ENCODE measurements at places on chromosomes 2 and 18.
A peak's percentile ranks its signal among the peaks of the same experiment; 100 is the strongest.

GRCh38 chr2:182541268-182541667, 114.4 kb upstream of the PDE1A start:
- DNase-seq = no peak

GRCh38 chr2:120515759-120516678, 170.1 kb downstream of the INHBB start:
- no peak for DNase-seq

GRCh38 chr18:69205925-69206324, 194.8 kb upstream of the DOK6 start:
- no peak for DNase-seq

- no peak for DNase-seq
Measured at GRCh38 chr2:188170356-188170755, 121.3 kb upstream of the GULP1 start.

- DNase-seq = no peak
Measured at GRCh38 chr2:195659114-195659513, 2.1 kb downstream of the SLC39A10 start.

- DNase-seq = no peak
Measured at GRCh38 chr2:155546721-155547555, 785.6 kb downstream of the NR4A2 start.

DNA sequence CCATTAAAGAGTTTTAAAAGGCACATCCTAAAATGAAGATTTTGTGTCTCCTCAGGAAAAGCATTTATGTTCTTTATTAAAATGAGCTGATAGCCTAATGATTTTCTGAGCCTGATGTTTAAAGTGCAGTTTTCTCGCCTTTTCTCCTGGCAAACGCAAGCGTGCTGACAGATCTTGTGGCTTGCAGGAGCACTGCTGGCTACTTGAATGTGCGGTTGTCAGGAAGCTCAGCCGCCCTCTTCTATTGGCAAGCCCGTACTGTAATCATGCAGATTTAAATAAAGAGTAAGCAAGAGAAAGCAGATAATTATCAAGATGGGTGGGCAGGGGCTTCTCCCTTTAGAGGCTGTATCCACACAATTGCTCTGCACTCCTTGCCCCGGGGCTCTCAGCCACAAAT, 139.5 kb upstream of the SPHKAP start:
- no peak for DNase-seq

DNA sequence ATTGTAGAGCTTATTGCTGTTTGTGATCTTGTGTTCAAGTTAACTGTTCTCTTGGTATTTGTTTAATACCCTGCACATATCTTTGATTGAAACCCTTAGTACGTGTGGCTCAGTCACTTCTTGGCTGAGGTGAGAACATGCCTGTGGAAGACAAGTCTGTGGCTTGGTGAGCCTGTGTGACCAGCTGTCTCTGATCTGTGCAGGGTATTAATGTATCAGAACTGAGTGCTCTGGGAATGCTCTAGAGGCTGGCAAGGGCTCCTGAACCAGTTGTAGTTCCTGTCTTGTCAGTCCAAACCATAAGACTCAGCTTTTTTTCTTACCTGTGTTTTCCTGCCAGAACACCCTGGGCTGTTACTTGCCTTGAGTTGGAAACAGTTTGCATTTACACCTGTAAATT, 52.4 kb upstream of the EPHA4 start:
- DNase-seq = no peak

GRCh38 chr2:19990416-19990728, 467 bp upstream of the WDR35 start:
- no peak for DNase-seq

- no peak for DNase-seq
Measured at GRCh38 chr2:196284866-196285557, 113.6 kb upstream of the STK17B start.

DNA sequence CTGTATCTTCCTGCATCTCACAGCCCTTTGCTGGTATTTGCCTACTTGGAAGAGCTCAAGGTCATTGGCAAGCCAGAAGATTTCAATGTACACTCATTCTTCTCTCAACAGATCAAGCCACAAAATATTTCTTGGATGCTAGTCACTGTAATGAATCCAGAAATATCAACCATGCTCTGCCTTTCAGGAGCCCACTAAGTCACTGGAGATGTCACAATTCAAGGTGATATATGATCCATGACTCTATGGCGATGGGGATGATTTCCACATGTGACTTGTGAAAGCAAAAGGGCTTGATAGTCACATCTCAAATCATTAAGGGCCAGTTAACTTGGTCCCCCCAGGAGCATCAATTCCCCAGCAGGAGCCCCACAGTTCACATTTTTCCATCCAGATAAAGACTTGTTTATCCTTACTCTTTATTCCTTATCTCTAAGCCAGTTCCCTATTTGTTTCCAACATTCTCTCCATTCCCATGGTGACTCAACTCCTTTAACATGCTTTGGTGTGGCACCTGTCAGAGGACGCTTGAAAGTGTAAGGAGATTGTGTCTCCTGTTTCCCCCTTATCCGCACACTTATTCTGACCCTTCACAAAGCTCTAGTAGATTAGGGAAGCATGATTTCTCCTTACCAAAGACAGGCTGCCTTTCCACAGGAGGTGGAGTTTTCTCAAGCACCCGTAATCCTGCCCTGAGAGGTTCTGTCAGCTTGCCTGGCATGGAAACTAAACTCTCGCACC, 15.8 kb downstream of the PKDCC start:
- DNase-seq = no peak

- peak; percentile 8 for DNase-seq
Measured at GRCh38 chr18:11518788-11519685, 90.4 kb upstream of the SLC35G4 start.

Data from stimulated activated CD8-positive, alpha-beta memory T cell treated with anti-CD3 and anti-CD28 coated beads, Interleukin-15, amount 100 ng/mL, for 48 hours (primary cell).